Memory B cell (primary cell): ENCODE measurements at places on chromosomes 2 and 18.

GRCh38 chr2:189982780-189983394 lies 79.6 kb downstream of the MSTN start:
- no peaks in the 10 kb centered on the region for H3K27me3 ChIP-seq
- H3K4me1 ChIP-seq, result no peaks in the 10 kb centered on the region
- H3K36me3 ChIP-seq, result peaks cover 4% of the 10 kb centered on the region
- H3K27ac ChIP-seq, result no peak overlapping the region
- no peak overlapping the region for H3K4me3 ChIP-seq
- no peak for DNase-seq

DNA sequence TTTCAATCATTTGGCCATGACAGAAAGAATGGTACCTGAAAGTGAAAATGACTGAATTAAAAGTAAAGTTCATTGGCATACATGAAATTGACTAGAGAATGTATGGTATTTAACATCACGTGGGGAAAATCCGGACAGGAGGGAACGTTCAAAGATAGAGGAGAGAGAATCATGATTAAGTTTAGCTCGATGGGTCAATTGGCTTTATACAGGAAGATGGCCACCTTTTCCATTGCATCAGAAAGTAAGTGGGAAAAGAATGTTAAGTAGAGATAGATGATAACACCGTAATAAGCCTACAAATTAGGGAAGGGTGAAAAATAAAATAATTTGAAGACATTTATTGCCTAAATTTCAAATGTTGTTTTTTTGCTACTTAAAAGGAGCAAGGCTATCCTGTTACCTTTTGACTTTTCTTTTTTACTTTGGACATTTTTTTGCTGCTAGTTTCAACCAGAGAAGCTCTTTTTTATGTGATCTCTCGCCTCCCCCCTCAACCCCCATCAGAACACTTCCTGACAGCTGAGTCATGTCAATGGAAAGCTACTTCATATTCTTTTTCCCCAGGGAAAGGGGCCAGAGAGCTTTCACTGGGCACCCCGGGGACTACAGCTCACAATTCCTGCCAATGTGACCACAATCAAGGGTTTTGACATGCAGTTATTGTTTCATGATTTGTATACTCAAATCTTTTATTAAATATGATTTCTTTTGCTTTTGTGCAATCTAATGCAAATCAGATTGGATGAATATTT lies 767 bp upstream of the CCDC102B start:
- no peak for DNase-seq
- H3K4me1 ChIP-seq, result no peaks in the 10 kb centered on the region
- H3K4me3 ChIP-seq, result no peak overlapping the region
- no peaks in the 10 kb centered on the region for H3K36me3 ChIP-seq
- H3K27ac ChIP-seq, result no peak overlapping the region
- H3K27me3 ChIP-seq, result no peaks in the 10 kb centered on the region

GRCh38 chr2:10876963-10877362 lies 34.8 kb upstream of the KCNF1 start:
- no peak overlapping the region for H3K27ac ChIP-seq
- DNase-seq, result no peak
- no peak overlapping the region for H3K4me3 ChIP-seq
- H3K36me3 ChIP-seq, result peaks cover 2% of the 10 kb centered on the region

DNA sequence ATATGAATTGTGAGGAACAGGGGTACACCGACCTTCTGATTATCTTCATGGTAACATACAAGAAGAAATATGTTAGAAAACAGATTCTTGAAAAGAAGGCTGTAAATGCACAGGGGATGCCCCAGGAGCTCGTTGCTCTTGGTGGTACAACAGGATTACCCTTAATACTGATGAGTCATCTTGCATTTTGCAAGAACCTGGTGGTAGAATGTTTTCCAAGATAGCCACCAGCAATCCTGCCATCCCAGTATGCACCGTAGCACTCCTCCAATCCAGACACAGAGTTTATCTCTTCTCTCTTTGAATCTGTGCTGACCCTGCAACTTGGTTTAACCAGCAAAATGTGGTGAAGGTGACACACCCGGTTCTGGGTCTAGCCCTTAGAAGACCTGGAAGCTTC lies 238.3 kb downstream of the EN1 start:
- no peak overlapping the region for H3K27ac ChIP-seq
- H3K4me3 ChIP-seq, result no peak overlapping the region
- H3K36me3 ChIP-seq, result no peaks in the 10 kb centered on the region
- H3K4me1 ChIP-seq, result no peaks in the 10 kb centered on the region
- no peaks in the 10 kb centered on the region for H3K27me3 ChIP-seq
- no peak for DNase-seq

DNA sequence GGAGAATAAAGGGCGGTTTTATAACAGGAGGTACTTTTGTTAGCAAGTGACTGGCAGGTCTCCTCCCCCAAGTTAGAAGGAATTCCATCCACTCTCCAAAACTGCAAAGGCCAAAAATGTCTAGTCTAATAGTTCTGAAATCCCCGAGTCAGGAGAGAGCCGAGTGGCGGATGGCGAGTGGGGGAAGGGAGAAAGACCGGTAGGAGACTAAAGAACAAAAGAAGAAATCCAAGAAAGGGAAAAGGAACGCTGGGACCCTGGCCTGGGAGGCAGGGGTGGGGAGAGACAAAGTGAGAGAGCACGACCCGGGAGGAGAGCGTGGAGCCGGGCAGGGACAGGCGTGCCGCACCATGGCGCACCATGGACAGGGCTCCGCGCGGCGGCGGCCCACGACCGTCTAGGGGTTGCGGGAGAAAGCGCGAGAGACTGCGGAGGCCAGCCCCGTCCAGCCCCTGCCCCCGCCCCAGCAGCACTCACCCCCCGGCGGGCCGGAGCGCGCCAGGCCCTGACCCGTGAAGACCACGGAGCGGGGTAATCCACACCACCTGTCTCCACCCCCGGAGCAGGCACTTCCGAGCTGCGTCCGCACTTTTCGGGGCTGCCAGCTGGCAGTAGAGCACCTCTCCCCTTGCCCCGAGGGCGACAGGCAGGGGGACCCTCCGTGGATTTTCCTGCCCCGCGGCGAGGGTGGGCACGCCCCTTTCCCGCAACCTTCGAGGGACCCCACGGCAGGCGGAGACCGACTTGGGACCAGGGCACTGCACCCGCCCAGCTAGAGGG lies 1.6 kb downstream of the CDH2 start:
- H3K27me3 ChIP-seq, result peaks cover 16% of the 10 kb centered on the region
- peak overlapping the region; percentile 6 for H3K4me3 ChIP-seq
- no peak for DNase-seq
- peaks cover 6% of the 10 kb centered on the region for H3K36me3 ChIP-seq
- peaks cover 4% of the 10 kb centered on the region for H3K4me1 ChIP-seq
- H3K27ac ChIP-seq, result no peak overlapping the region

DNA sequence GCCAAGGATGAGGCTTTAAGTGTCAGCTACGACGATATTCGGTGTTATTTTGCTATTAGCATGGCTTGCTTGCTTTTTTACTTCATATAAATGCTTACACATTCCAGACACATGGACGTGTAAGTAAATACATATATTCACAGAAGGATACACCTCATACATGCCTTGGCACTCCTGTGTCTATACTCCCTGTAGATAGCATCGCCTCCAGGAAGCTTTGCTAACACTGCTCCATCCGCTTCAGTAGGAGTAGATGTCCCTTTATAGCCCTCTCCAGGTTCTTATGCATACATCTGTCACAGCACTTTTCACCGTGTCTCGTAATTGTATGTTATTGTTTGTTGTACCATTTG lies 27.5 kb upstream of the KCTD1 start:
- H3K4me3 ChIP-seq, result no peak overlapping the region
- DNase-seq, result no peak
- H3K27ac ChIP-seq, result no peak overlapping the region
- H3K36me3 ChIP-seq, result no peaks in the 10 kb centered on the region
- H3K27me3 ChIP-seq, result peaks cover 18% of the 10 kb centered on the region

GRCh38 chr18:60112369-60112768 lies 212.6 kb downstream of the PMAIP1 start:
- H3K27ac ChIP-seq, result no peak overlapping the region
- H3K4me1 ChIP-seq, result no peaks in the 10 kb centered on the region
- H3K4me3 ChIP-seq, result no peak overlapping the region

DNA sequence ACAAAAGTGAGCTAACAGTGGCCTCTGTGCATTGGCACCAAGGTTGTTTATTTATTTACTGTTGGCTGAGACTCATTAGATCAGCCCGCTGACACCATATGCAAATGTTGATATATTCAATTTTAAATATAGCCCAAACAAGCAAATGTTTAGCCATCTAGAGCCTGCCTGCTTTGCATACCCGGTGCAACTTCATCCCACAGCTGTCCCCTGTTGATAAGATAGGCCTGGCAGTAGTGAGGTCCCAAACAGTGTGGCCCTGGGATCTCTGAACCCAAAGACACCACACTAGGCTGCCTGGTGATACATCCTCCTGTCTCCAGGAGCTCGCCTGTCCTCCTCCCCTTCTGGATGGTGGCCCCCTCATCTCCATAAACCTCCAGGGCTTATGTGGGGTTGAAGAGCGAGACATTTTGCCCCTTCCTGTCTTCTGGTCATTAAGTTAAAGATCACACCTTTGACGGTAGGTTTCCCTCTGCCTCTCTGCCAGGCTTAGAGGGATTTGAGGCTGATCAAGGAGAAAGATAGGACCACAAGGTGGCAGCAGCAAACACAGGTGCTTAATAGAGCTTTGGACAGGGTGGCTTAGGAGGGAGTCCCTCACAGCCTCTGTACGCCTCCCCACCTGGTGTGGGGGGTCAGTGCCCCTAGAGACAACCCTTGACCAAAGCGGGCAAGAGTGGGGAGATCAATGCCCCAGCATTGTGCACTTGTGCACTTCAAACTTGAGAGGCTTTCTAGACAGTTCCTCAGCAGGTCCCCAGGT lies 23.7 kb upstream of the MYO5B start:
- no peak overlapping the region for H3K4me3 ChIP-seq
- H3K27me3 ChIP-seq, result peaks cover 26% of the 10 kb centered on the region
- H3K27ac ChIP-seq, result no peak overlapping the region
- DNase-seq, result peak; percentile 49
- peaks cover 3% of the 10 kb centered on the region for H3K36me3 ChIP-seq

DNA sequence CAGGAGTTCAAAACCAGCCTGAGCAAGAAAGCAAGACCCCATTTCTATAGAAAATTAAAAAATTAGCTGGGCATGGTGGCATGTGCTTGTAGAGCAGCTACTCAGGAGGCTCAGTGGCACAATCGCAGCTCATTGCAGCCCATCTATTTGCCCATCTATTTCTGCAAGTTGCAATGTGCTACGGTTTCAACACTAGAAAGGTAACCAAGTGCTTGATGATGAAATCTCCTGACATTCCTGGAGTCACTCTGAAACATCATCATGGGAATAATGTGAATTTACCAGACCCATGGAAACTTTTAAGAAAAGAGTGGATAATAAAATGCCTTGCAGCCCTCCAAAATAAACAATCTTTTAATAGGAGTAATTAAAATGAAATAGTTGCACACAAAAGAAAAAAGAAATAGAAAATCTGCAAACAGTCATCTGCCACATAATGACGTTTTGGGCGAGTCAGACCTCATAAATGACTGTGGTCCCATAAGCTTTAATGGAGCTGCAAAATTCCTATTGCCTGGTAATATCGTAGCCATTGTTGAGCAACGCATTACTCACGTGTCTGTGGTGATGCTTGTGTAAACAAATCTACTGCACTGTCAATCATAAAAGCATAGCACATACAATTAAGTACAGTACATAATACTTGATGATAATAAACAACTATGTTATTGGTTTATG lies 46.6 kb upstream of the AMMECR1L start:
- no peak overlapping the region for H3K4me3 ChIP-seq
- H3K4me1 ChIP-seq, result no peaks in the 10 kb centered on the region
- H3K36me3 ChIP-seq, result no peaks in the 10 kb centered on the region
- H3K27ac ChIP-seq, result no peak overlapping the region

DNA sequence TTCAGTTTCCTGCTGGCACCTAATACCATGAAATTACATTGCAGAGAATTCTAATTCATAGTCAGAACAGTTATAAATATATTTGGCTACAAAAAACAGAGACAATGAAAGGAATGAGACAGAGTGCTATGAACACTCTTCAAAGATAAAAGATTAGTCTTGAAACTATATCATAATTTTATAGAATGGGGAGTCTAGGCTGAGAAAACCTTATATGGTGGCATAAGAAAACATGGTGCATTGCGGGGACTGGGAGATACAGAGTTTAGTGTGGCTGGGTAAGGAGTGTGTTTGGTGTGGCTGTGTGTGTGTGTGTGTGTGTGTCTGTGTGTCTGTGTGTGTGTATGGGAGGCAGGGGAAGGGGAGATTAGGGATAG lies 64.5 kb upstream of the CTLA4 start:
- no peak overlapping the region for H3K27ac ChIP-seq
- peaks cover 2% of the 10 kb centered on the region for H3K4me1 ChIP-seq
- DNase-seq, result no peak
- H3K27me3 ChIP-seq, result peaks cover 23% of the 10 kb centered on the region
- peaks cover 2% of the 10 kb centered on the region for H3K36me3 ChIP-seq

DNA sequence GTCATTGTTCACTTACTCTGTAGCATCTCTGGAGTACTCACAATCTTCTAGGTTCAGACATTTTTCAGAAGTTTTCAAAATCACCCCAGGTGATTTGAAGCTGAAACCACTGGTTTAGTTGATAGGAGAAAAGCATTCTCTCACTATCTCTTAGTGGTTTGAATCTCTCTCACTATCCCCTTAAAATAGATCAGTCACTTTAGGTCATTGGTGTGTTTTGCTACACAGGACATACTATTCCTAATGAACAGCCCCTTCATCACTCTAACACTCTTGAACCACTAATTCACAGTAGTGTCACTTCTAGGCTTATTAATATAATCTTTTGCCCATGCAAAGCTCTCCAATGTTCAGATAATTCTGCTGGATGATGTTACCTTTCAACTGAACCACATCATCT lies 34.5 kb downstream of the LYPD6 start:
- no peak overlapping the region for H3K4me3 ChIP-seq
- H3K27me3 ChIP-seq, result peaks cover 21% of the 10 kb centered on the region
- no peaks in the 10 kb centered on the region for H3K36me3 ChIP-seq
- no peak for DNase-seq
- no peak overlapping the region for H3K27ac ChIP-seq
